AG08396 (cell line): ENCODE measurements at places on chromosomes 16 and 17.

DNA sequence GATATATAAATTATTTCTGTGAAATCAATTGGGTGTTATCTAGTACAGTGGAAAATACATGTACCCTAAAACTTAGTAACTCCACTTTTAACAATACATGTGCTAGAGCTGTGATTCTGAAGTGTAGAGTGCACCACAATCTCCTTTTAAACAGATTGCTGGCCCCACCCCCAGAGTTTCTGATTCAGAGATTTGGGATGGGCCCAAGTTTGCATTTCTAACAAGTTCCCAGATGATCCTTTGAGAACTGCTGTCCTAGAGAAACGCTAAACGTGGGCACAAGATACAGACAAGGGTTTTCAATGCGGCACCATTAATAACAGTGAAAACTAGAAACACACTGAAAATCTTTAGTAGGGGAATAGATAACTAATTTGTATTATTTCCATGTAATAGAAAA, 49.2 kb downstream of the NXPH3 start:
- DNase-seq: peak; percentile 9

GRCh38 chr17:33572615-33573014, 279.5 kb upstream of the ASIC2 start:
- no peak for DNase-seq

DNA sequence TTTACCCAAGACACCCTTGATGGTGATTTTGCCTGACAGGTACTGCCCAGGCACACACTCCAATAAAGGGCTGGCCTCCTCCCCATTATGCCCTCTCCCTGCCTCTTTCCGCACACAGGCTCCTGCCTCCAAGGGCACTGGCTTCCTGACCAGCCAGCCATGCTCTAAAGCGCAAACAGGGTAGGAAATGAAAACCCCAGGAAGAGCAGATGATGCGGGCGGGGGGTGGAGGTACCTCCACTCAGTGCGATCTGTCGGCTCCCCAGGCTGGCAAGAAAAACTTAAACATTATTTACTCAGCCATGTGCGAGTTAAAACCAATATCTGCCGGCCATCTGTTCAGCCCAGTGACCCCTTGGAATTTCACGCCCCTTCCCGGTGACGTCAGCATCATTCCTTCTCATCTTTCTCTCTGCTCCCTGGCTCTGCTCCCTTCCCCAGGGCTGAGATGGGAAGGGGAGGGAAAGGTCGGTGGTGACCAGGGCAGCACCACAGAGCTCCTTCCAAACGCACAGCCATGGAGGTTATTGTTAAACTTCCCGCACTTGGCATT, 262.5 kb downstream of the CBLN1 start:
- no peak for DNase-seq

GRCh38 chr17:15453246-15453645, 14.2 kb downstream of the CDRT4 start:
- DNase-seq: no peak

DNA sequence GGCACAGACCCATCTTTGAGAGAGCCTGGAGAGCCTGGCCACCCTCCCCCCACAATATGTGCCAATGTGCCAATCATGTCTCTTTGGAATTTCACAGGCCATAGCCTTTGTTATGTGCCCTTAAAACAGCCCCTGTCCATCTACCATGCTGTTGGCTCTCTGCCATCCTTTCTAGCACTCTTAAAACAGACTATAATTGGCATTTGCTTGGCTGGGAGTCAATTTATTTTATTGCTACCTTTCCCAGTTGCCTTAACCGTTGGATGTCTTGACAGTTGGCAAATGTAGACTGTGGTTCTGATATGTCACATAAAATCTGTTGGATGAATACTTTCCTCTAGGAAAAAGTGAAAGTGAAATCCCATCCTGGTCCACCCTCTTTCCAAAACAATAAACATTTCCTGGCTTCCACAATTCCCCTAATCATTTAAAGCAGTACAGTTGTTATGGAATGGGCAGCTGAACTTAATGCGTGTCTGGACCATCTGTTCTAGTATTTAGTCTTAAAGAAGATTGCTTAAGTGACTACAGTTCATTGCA, 394.0 kb downstream of the KCNJ2 start:
- DNase-seq: no peak

GRCh38 chr17:68089881-68090280, 54.3 kb downstream of the KPNA2 start:
- DNase-seq: no peak

GRCh38 chr16:1978476-1979120, 2.7 kb downstream of the NOXO1 start:
- no peak for DNase-seq

DNA sequence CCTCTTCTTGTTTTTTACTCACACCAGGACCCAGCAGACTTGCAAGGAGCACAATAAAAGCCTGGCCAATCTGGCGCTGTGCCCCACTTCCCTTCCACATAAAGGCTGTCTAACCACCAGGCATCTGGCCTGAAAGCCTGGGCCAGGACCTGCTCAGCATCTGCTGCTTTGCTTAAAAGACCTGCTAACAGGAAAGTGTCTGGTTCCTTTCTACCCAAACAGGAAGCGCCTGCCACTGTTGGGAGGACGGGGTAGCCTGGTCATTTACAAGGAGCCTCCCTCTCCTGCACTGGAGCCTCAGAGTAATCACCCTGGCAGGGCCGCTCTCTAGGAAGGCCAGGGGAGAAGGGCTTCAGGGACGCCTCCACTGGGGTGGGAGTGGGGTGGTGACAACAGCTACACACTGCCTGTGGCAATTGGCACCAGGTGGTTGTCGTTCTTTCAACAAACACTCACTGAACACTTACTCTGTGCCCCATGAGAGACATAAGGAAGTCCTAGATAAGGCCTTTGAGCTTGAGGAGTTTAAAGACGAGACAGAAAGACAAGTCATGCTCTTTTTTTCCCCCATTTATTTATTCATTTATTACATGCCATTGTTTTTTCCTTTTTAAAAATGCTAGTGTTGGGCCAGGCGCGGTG, 6.3 kb upstream of the MMP28 start:
- no peak for DNase-seq

- no peak for DNase-seq
These were observed 10.4 kb downstream of the KPNB1 start for GRCh38 chr17:47660064-47660492.

DNA sequence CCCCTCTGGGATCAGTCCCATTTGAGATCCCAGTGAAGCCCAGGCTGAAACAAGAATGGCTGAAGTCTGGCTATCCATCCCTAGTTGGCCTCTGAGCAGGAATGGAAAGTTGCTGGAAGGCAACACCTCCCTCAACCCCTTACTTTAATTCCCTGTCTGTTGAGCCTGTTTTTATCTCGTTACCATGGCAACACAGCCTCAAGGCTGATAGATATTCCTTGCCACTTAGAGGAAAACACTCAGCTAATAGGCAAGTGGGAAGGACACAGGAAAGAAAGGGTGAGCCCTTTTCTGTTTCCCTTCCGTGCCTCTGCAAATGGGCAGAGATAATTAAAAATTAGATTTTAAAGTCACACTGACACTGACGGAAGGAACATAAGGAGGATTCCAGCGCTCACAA, 75.5 kb upstream of the CLEC3A start:
- no peak for DNase-seq

- no peak for DNase-seq
These were observed 11.7 kb upstream of the ATP2C2 start for GRCh38 chr16:84356591-84357116.

GRCh38 chr16:23408823-23409298, 44.1 kb downstream of the COG7 start:
- peak; percentile 88 for DNase-seq

GRCh38 chr17:80704381-80704819, 159.8 kb downstream of the RPTOR start:
- DNase-seq: no peak

DNA sequence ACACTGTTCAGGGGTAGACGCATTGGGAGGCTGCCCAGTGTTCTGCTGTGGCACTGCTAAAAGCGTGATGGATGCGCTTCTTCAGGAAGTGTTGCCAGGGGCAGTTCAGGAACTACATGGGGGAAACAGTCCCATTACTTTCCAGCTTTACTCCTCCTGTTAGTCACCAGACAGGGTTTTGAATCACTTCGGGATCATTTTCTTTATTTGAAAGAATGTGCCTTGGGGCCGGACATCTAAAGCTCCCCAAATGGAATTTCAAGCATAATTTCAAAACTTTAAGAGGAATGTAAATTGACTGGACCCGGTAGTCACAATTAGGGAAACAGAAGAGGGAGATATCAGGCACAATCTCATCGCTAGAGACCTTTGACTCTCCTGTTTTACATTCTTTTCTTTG, 1.3 kb upstream of the KRTAP2-1 start:
- DNase-seq: peak; percentile 78

DNA sequence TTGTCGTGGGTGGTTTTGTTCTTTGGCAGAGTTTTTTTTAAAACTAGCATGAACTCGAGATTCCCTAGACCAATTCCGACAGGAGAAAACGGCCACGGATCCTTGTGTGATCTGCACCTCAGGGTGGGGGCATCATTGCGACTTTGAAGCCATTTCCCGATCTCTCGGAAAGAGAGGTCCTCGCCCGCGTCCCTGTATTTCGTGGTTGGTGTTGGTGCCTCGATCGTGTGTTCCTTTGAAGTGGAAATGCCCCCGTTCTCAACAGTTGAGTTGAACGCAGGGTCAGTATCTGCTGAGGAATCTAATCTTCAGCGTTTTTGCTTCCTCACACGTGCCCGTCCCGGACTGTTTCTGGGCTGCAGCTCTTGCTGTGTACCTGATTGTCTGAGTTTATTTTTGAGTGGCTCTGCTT, 1.1 kb downstream of the CRAMP1 start:
- peak; percentile 38 for DNase-seq

GRCh38 chr16:55754056-55754455, 78.8 kb downstream of the CES1 start:
- no peak for DNase-seq

DNA sequence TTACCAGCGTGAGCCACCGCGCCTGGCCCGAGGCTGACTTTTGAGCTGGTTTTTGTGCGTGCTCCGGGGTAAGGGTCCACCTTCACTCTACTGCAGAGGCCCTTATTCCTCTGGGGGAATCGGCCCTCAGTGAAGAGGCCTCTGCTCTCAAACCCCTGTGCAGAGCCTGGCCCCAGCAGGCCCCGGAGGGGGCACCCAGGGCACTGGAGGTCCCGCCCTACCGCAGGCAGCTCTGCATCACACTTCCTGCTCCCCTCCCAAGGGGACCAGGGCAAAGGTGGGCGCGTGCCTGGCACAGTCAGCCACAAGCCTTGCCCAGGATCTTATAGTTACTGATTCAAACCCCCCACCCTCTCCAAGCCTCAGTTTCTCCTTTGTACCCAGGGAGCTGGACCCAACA, 3.6 kb upstream of the UBE2I start:
- no peak for DNase-seq

- DNase-seq: peak; percentile 7
These were observed 31.9 kb downstream of the RNF213 start for GRCh38 chr17:80292521-80292971.

DNA sequence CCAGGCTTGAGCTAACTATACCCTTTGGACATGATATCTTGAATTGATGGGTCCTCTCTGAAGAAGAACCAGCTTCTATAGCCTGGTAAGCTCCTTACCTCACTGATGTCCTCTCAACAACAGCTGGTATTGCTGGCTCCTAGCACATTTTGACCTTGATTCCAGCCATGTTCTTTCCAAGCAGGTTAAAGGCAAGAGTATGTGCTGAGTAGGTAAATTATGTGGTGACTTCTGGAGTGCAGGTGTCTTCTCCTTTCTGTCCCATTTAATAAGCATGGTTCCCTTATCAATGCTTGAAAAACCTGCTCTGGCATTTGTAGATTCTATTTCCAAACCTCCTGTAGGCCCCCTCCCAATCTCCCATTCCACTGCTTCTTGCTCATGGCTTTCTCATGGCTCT, 300.1 kb downstream of the UTP18 start:
- DNase-seq: no peak
